ENCODE measurements at places on chromosomes 12 and 14.

GRCh38 chr14:29681316-29681715 is 246.3 kb downstream of the PRKD1 start:
- peak; percentile 18 for DNase-seq

GRCh38 chr12:109685574-109686447 is 27.8 kb upstream of the FAM222A start:
- DNase-seq, result no peak

DNA sequence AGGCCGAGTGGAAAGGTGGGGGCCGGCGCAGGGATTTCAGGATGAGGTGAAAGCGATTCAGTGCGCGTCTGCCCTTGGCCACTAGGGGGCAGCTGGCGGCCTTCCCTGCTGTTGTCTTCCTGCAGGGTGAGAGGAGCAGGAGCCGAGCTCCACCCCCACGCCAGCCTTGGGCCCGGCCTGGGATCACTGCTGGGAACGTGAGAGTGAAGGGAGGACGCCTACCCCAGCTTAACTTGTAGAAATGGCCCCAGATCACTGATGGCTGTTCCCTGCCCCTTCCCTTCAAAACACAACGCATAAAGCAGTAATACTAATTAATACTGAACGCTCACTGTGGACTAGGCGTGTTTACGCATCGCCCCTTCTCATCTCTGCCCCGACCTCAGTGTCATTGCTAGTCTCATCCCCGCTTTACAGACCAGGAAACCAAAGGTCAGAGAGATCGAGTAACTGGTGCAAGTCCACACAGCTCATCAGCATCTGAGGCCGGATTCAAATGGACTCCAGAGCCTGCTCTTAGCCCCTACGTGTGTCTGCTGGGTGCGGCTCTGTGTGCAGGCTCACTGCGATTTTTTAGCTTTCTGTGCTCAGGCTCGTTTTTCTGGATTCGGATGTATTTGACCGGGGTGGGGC is 24.3 kb downstream of the MVK start:
- DNase-seq, result peak; percentile 91

DNA sequence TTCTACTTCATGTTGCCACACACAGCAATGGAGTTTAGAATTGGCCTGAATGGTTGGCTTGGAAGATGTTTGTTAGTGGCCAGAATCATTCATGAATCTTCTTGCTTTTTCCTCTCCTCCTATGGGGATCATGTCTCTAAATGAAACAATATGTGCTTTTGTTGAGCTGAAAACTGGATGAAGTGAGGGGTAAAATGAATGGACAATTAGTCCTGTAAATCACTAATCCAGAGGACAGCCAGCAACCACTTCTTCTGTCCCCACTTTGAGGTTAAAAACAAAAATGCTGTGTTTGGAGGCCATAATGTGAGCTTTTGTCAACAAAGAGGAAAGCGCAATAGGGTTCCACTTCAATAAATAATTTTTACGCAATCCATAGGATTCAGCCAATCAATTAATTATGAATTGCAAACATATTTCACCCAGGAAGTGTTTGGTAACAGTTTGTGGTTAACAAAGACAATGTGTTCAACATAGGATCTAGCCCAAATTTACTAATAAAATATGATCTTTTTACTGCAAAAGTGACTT is 30.3 kb upstream of the AMIGO2 start:
- no peak for DNase-seq

DNA sequence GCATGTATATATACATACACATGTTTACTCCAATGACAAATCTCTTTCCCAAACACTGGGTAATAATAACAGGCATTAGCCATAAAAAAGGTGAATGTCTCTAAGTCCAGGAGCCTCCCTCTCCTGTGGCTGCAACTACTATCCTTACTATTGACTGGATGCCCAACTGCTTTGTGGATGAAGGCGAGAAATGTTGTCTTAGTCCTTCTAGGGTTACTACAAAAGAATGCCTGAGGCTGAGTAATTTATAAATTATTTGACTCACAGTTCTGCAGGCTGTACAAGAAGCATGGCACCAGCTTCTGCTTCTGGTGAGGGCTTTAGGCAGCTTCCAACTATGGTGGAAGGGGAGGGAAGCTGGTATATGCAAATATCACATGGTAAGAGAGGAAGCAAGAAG is 366.0 kb upstream of the DDHD1 start:
- DNase-seq, result no peak

DNA sequence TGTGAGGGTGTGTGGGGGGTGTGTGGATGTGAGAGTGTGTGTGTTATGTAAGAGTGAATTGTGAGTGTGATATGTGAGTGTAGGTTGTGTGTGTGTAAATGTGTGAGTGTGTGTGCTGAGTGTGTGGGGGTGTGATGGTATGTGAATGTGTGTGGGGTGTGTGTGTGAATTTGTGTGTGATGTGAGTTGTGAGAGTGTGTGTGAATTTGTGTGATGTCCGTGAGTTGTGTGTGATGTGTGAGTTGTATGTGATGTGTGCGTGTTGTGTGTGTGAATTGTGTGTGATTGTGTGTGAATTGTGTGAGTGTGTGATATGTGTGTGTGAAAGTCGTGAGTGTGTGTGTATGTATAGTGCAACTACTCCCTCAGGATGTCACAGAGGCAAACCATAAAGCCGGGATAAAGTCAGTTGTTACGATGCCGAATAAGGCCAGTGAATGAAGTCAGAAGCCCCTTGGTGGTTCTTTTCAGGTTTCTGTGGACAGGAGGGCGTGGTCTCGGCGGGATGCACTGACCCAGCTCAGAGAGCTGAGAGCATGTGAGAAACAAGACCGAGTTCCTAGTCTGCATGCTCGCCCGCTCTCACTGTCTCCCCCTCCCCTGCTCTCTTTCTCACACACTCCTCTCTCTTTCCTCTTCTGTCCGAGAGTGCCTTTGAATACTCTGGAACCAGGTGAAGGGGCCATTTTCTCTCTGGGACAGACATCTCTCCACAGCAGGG is 71.8 kb upstream of the MAX start:
- no peak for DNase-seq

GRCh38 chr12:43786899-43787693 is 19.0 kb downstream of the TWF1 start:
- no peak for DNase-seq

DNA sequence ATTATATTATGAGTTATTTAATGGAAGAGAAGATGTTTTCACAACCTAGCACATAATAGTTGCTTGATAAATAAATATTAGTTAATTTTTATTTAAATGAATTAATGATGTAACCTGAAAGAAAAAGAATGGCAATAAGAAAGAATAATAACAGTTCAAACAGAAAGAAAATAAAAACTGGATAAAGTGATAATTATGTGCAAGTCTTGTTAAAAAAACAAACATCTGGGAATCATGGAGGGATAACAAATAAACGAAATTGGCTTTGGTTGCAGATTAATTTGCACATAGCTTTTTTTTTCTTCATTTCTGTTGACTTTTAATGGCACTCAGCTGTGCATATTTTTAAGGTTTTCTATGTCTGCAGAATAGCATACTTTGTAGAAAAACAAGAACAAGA is 23.4 kb upstream of the ABCD2 start:
- DNase-seq, result no peak

DNA sequence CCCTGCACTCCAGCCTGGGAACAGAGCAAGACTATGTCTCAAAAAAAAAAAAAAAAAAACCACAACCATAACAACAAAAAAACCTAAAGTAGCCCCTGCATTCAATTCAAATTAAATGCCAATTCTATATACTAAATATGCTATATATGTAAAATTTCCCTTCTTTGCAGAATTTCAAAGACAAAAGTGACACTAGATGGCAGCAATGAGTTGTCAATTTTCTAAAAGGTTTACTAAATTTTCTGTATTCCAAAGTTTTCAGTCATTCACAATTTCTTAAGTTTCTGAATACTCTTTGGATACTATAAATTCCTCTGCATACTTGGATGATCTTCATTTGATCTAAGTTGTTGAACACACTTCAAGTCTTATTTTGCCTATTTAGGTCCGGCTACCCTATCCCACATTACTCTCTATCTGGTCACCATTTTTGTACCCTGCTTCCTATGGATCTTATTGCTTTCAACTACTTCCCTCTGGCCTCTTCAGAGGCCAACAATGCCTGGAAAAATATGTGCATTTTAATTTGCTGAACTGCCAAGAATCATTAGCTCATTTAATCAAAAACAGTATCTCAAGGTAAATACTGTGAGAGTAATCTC is 27.9 kb downstream of the HNRNPC start:
- DNase-seq, result no peak

- DNase-seq, result no peak
These were observed 69.8 kb downstream of the ANO4 start for GRCh38 chr12:100864366-100864765.

- no peak for DNase-seq
These were observed 78.8 kb downstream of the PAPOLA start for GRCh38 chr14:96581026-96581425.

DNA sequence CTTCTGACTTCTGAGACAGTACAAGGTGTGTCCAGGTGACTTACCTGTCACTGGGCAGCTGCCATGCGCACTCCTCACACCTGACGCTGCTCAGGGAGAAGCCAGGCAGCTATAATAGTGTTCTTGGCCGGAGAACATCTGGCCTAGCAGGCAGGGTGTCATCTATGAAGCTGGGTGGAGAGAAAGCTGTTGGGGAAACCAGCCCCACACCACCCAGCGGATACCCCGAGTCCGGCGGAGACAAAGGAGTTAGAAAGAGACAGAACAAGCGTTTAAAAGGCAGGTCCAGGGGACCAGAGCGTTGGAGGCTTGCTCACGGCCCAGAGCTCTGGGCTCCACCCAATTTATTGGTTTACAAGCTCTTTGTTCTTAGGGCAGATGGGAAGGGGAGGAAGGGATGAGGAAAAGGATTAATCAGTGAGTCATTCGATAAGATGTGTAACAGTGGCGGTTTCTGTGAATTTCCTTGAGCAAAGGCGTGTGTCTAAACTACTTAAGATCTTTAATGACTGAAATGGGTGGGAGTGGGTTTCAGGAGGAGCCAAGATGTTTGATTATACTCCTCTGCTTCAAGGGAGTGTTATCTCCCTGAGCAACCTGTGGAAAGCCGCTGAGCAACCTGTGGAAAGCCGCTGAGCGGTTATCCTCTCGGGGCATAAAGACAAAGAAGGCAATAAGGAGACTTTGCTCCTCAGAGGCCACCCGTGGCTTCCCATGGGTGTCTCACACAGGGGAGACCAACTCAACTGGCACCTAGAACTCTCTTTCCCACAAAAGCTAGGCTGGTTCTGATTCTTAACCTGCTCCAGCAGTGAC is at the start of gene GALNT8:
TSS of gene GALNT8 (plus strand) at position 580 of the 816 bp plus-strand sequence. CDS start 278 bp downstream, outside the sequence.
- no peak for DNase-seq
